ENCODE measurements at places on chromosomes 13 and 19.

DNA sequence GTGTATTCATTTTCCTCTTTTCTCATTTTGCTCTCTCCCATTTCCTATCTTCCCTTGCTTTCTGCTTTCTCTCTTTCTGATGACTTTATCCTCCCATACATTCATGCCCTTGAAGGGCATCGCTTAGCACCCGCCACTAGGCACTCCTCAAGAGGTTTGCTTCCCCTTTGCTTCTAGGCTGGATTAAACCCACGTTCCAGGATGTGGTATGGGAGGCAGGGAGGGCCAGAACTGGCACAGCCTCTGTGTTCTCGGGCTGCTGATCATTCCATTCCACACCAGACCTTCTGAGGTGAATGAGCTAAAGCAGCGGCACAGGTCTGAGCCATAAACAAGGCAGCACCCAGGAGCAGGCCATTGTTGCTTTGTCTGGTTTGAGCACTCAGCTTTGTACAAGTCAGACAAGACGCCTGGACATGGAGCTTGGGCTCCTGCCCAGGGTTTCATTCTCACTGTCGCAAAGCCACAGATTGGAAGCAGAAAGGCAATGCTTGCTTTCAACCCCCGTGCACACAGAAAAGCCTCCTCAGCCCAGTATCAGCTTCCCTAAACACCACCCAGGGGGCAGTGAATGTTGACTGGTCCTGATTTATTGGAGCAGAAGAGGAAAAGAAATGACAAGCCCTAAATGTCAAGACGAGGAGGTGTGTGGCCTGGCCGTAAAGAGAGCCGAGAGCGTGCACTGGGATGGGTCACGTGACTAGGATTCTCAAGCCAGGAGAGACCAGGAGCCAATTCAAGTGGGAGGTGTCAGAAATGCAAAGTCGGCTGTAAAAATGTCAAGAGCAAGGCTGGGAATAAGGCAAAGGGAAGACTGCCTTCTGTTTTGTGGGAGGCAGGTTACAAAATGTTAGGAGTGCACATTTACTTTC, 218.0 kb upstream of the SERP2 start:
- DNase-seq, result peak; percentile 24

- DNase-seq, result no peak
These were observed 15.2 kb downstream of the PLEKHF1 start for GRCh38 chr19:29680447-29680846.

- DNase-seq, result no peak
These were observed 15.1 kb downstream of the ACTMAP start for GRCh38 chr19:40735013-40735771.

- no peak for DNase-seq
These were observed at the start of gene SYCN for GRCh38 chr19:39203372-39204341. TSS of gene SYCN (minus strand) at chr19:39204263. CDS start at chr19:39204254, 9 bp downstream.

DNA sequence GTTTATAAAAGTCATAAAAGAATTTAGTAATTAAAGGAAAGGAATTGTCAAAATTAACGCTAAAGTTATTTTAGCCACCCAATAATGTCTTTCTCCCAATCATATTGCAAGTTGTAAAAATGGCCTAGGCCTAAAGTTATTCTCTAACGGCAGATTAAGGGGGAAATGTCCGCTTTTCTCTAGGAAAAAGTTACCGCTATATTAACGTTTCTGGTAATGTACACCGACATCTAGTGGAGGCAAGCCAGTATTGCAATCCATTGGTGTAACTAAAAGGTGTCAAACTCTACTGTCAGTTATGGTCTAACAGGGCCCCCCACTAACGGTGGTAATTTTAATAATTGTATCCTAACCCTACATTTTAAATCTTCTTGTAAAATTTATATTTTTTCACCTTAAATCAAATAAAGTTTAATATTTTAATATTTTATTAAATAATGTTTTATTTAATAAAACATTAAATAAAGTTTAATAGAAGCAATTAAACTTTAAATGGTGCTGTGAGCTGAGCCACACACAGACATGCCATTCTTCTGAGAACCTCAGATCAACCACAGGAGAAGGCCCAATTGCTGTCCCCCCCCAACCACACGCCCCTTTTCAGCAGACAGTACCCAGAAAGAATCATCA, 35.9 kb upstream of the ZSCAN5A start:
- peak; percentile 28 for DNase-seq

- DNase-seq, result no peak
These were observed 18.2 kb upstream of the MED4 start for GRCh38 chr13:48112896-48113755.

DNA sequence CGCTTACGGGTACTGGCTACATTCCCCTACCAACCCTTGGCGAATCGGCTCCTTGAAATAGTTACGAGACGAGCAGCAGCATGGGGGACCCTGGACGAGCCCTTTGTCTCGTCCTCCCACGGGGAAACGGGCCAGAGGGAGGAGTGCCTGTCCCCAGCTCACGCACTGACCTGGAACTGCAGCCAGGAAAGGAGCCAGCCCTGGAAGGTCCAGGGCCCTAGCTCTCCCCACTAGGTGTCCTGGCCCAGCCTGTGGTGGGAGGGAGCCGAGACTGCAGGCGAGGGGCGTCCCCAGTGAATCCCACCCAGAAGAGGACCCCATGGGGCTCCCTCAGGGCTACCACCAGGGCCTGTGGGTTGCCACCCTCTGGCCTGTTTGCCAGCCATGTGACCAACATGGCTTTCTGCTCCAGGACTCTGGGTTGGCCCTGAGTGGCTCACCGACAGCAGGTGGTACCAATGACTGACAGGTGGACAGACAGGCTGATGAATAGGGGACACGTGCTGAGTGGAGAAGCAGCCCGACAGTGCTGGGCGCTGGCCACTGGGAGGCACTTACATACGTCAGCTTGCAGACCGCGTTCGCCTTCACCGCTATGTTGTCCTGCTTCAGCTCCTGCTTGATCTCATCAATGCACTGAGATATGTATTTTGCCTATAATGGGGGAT, 13.2 kb downstream of the AP3D1 start:
- DNase-seq, result no peak

- no peak for DNase-seq
These were observed 711.8 kb downstream of the UQCRFS1 start for GRCh38 chr19:28500982-28501630.

DNA sequence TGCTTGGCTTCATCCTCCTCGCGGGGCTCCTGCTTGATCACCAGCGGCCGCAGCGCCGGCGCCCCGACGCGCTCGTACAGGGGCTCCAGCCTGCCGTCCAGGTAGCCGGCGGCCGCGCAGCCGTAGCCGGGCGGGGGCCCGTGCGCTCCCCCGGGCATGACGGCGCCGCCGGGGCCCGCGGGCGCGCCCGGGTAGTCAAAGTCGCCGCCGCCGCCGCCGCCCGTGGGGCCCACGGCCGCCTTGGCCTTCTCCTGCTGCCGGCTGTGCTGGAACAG, 497 bp downstream of the CEBPA start:
- no peak for DNase-seq

- DNase-seq, result peak; percentile 38
These were observed at the start of gene IGFL3 for GRCh38 chr19:46124638-46125115. TSS of gene IGFL3 (minus strand) at chr19:46124688. CDS start at chr19:46124649, 39 bp downstream.

DNA sequence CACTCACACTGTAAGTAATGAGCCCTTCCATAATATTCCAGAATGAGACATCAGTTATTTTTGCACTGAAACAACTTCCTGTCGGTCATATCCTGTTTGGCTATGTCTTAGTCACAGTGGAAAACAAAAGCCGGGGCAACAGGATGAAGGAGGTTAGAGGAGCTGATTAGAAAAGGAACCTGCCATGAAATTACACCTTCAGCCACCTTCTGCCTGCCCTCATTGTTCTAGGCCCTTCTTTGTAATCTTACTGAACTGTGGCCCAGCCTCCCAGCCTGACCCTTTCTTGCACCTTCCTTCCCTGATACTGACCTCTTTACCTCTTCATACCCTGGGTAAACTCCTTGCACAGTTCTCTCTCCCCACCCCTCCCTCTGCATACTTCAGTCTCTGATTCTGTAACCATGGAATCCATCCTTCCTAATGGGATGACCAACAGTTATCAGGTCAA, 67.3 kb downstream of the DOCK9 start:
- DNase-seq, result peak; percentile 81

GRCh38 chr13:31965361-31966066, 66.1 kb upstream of the FRY start:
- DNase-seq, result peak; percentile 30

GRCh38 chr13:98707281-98707999, 45.0 kb downstream of the SLC15A1 start:
- no peak for DNase-seq

GRCh38 chr13:49676581-49677298, 14.5 kb downstream of the EBPL start:
- no peak for DNase-seq

GRCh38 chr19:1254530-1255185, 6.3 kb downstream of the MIDN start:
- DNase-seq, result no peak

- no peak for DNase-seq
These were observed at the start of gene OR7G3 for GRCh38 chr19:9126900-9127405. TSS of gene OR7G3 (minus strand) at chr19:9126950. CDS start at chr19:9126950, 0 bp downstream.

- DNase-seq, result peak; percentile 36
These were observed 24.8 kb downstream of the UPF1 start for GRCh38 chr19:18856385-18857126.

DNA sequence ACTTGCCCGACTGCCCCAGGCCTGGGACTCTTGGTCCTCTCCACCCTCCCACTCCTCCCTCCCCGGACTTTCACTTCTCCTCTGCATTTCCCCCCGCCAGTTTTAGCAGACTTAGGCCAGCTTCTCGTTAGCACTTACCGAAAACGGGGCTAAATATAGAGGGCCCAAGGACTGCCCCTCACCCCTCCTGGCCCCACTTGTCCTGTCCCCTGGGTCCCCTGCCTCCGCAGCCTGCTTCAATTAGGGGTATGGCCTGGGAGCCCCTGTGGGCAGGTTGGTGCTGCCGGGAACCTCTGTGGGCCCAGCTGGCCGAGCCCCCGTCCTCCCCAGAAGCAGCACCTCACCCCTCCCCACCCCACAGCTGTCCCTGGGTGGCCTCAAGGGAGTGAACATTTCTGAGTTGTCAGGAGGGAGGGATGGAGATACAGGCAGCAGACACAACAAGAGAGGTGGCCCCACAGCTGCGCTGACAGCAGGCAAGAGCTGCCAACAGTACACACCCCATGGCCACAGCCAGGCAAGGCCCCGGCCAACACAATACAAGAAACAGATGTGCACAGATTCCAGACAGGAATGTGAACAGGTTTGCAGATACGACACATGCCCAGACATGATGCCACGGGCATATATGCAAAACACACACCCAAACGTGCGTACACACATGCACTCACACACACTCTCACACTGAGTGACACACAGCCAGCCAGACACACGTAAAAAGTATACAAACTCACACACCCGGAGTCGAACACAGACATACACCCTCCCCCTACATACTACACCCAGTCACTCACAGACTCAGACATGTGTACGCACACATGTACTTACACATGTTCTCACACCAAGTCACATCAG, 2.6 kb downstream of the POU2F2 start:
- DNase-seq, result peak; percentile 19

DNA sequence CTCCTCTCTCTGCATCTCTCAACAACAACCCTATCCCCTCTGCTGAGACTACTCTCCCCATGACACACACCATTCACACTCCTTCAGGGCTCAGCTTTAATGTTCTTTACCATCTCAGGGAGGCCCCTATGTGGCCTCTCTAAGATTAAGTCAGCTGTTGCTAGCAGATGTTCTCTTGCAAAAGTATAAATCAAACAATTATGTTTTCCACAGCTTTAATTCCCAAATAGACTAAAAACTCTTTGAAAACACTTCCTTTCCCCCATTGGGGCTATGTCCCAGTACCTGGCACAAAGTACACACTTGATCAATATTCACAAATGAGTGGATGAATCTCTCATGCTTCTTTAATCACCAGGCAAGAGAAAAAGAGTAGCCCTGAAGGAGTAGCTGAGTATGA, 5.1 kb downstream of the PEG3 start:
- DNase-seq, result no peak

GRCh38 chr13:27353166-27353583, 71.2 kb upstream of the GTF3A start:
- DNase-seq, result no peak

GRCh38 chr19:50835103-50835784, 1.9 kb upstream of the KLK15 start:
- no peak for DNase-seq

GRCh38 chr19:3479177-3479833, 1.0 kb downstream of the SMIM24 start:
- no peak for DNase-seq

DNA sequence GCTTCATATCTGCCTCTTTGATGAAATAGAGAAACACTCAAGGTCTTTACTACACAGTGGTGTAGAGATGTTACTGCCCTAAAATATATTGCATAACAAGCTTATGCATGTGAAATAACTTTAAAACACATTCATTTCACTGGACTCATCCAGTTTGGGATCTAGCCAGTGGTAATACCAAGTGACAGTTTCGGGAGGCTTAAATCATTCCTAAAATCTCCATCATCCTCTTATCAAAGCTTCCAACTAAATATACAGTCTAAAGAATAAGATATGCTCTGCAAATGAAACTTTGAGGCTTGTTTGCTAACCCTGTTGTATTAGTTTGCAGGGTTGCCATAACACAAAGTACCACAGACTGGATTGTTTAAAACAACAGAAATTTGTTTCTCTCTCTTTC, 52.8 kb downstream of the THSD1 start:
- DNase-seq, result peak; percentile 74

DNA sequence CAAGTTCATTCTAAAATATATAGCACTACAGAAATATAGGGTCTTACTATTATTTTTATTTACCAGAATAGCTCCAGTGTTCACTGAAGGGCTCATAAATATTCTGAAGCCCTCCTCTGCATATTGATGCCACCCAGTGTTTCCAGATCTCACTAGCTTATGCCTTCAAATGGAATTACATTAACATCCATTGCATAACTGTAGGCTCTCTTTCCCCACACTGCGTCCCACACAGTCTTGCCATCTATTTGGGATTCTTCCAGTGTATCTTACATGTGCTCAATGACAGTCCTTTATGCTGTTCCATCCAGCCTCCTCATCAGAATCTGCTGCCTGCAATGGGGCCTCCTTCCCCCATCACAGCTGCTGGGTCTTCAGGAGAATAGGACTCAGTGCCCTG, 137.2 kb downstream of the CYSLTR2 start:
- DNase-seq, result no peak

DNA sequence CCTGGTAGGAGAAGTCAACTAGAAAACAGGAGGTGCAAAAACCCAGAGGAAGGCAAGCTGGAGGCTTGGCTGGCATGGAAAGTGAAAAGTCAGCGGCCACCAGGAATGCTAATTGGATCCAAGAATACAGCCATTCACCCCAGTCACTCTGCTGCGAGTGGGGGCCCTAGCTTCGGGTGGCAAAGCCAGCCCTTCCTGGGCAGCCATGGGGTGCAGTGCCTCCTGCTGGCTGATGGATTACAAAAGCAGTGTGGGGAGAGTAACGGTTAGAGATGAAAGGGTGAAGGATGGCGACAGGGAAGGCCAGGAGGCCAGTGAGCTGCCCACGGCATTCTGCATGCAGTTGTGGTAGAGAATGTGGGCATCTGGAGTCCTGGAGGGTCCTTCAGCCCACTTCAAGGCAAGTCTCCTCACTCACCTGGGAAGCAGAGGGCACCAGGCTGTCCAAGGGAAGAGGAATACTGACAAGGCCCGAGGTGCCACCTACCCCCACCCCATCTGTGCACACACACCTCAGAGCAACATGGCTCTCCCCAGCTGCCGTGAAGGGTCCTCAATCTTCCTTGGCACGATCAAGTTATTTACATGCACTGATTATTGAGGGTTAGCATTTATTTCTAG, 20.3 kb upstream of the EPHX3 start:
- peak; percentile 65 for DNase-seq

- peak; percentile 80 for DNase-seq
These were observed 7.0 kb upstream of the REXO1 start for GRCh38 chr19:1855040-1855827.
